ENCODE measurements at places on chromosomes 3 and 15. TPM values are rescaled to one million over a fixed set of nuclear protein-coding genes. Genes with fewer than 3 reads are reported as not detected.

GALNT15 gene
- 19.3 TPM for total RNA-seq

CAV3 gene
- 23.4 TPM for total RNA-seq

CCR3 gene
- not detected for total RNA-seq

LDHAL6B gene
- not detected for total RNA-seq

ANKRD34C gene
- not detected for total RNA-seq

CHST14 gene
- 11.9 TPM for total RNA-seq

- no peak for DNase-seq
Observed at GRCh38 chr3:167306319-167306718, 73.8 kb downstream of the ZBBX start.

DNA sequence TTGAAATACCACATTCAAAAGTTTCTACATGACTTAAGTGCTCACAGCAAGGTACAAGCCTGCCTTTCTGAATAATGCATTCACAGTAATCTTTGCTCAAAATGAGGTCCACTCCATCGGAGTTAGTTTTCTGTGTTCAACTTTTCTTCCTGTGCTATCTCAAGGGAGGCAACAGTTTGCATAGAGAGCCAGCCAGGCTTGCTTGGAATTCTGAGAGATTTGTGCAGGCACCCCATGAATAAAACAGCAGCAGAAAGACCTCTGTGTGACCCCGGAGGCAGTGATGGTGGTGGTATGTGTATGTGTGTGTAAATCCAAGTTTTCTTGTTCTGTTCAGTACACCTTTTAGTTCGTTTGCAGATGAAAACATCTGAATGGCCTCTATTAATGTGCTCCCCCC, 124.0 kb downstream of the ADAMTS9 start:
- no peak for DNase-seq

- DNase-seq = no peak
Observed at GRCh38 chr3:112602217-112602838, 38.6 kb downstream of the CCDC80 start.

GRCh38 chr3:82259994-82260393, 498.5 kb upstream of the GBE1 start:
- no peak for DNase-seq

DNA sequence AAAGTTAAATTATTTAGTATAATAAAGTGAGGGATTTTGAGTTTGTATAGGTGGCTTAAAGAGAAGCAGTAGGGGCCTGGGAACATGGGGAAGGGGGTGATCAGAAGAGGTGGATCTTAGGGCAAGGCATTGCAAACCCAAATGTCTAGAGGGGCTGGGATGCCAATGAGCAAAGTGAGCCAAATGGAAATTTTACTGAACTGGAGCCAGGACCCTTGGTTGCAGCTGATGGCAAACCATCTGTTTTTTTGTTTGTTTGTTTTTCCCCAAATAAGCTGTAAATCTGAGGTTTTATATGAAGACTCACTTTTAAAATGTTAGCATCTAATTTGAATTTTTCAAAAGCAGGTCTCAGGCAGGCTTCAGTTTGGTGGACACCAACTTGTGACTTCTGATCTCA, 14.8 kb upstream of the PARP14 start:
- no peak for DNase-seq

DNA sequence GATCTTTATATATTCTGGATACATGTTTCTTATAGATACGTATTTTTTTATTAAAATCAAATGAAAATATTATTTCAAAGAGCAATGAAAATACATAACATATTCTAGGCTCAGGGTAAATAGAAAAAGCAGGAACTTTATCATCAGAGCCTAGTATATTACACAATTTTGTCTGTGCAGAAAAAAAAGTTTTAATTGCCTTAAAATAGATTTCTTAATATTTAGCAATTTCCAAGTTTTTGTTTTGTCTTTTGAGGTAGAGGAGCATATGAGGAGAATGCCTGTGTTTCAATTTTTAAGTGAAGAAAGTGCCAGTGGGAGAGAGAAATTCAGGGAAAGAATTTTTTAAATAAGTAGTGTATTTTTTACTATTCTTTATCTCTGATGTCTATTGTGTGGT, 10.5 kb downstream of the CAPN7 start:
- DNase-seq = no peak

DNA sequence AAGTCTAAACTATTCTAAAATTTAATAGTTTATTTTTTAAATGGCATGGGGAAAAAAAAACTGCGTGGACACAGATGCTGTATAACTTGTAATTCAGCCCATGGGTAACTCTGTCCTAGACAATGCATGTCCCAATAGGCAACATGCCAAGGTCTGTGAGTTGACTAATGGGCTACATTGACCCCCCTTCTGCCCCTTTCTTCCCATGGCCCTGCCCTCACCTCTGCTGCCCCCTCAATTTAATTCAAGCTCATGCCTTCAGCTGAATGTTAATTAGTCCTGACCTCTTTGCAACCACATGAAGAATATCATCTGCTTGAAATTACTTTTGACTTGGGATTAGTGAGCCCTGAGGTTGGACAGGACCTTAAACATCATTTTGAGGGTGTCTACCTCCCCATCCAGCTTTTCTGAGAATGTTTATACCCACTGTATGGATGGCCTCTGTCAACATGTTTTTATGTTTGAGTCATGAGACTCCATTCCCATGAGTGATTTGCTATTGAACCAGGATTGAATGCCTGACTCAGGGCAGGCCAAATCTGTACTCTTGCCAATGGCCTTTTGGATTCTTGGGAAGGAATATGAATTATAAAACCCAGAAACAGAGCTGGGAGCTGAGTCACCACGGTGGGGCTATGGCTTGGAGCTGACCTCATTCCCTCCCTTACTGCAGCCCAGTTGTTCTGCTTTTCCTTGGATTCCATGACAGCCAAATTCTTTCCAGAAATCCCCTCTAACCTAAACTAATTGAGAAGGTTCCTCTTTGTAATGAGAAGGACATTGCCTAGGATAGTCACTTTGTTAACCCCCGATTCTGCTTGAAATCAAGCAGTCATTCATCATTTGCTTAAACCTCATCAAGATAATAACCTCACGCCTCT, 33.5 kb upstream of the PDE8A start:
- DNase-seq = peak; percentile 78

DNA sequence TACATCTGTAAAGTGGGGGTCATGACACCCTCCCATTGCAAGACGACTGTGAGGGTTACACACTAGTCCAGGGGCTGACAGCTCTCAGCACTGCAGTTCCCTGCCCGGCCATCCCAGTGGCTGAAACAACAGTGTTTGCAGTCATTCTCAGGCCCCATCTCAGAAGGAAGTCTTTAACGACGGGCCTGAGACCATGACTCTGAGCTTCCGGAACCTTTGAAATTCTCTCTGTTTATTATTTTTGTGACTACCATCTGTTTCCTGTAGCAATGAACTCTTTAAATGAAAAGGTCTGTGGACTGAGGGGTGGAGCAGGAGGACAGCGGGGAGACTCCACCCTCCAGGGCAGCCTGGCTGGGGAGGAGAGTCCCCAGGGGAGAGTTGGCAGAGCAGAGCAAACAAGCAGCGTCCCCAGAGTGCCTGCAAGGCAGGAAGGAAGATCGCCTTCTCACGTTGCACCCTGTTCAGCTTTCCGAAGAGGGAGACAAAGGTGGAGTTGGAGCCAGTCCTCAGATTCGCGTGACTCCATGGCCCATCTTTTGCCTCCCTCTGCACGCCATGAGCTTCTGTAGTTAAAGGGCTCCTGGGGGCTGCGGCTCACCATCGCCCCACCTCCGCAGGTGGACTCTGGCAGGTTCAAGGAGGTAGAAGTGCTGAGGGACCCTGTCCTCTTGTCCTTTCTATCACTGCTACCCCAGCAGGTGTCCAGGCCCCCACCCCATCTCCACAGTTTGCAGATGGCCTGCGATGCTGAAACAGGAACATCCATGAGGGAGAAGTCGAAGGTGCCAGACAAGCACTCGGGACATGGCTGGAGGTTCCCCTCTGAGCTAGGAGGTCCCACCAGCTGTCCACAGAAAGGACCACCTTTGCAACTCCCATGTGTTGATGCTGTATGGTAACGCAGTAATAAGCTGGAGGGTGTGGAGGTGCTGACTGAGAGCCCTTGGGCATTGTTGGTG, 525.8 kb upstream of the PROK2 start:
- no peak for DNase-seq

- no peak for DNase-seq
Observed at GRCh38 chr3:185397676-185398075, 34.7 kb downstream of the MAP3K13 start.

- DNase-seq = no peak
Observed at GRCh38 chr3:189899186-189899585, 221.5 kb downstream of the P3H2 start.

GRCh38 chr3:66603151-66603611, 102.4 kb upstream of the LRIG1 start:
- no peak for DNase-seq

DNA sequence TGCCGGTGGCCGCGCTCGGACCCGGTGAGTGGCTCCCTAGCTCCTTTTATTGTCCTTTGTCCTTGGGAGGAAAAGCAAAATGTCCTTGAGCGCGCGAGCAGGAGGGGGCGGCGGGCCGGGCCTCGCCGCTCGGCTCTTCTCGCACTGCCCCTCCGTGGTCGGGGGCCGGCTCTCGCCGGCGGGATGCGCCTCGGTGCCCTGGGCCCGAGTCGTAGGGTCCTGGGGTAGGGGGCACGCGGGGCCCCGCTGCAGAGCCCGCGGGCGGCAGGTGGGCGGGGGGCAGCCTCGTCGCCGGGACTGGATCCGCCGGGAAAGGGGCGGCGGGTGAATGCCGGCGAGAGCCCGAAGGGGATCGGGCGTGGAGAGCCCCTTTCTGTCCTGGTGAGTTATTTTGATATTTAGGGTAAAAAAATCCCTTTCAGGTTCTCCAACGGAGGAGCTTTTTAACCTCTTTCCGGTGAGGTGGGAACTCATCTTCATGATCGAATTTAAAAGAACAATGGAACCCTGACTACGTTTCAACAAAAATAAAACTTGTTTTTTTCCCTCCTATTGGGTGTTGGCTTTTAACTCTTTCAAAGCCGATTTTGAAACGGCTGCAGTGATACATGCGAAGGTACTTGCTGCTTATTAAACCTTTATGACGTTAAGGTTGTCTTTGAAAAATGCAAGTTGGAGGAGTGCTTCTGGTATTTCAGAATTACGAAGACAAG, 16.8 kb upstream of the CHD2 start:
- peak; percentile 39 for DNase-seq

- DNase-seq = no peak
Observed at GRCh38 chr3:47019201-47019600, 39.7 kb downstream of the NBEAL2 start.

DNA sequence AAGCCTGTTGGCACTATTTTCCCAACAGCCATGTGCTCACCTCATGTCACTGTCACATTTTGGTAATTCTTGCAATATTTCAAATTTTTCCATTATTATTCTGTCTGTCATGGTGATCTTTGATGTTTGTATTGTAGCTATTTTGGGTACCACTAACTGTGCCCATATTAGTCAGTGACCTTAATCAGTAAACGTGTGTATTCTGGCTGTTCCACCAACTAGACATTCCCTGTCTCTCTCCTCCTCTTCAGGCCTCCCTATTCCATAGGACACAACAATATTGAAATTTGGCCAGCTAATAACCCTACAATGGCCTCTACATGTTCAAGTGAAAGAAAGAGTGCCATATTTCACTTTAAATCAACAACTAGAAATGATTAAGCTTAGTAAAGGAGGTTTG, 88.6 kb downstream of the OPA1 start:
- DNase-seq = no peak

- DNase-seq = no peak
Observed at GRCh38 chr15:64521201-64521600, 60.8 kb downstream of the ZNF609 start.
